ACHN (cell line): ENCODE measurements at places on chromosomes 16 and 17.

DNA sequence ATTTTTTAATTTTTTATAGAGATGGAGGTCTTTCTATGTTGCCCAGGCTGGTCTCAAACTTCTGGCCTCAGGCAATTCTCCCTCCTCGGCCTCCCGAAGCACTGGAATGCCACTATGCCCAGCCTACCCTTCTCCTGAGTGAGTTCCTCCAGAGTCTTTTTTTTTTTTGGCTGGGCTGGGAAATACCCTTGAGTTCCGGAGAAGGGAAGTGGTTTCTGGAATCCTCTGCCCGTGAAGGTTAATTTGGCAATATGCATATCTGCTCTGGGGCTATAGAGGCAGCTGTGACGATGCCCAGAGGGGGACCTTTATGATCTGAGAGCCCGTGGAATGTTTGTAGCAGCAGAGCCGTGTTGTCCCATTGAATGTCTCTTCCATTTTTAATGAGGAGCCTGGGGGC is 217.5 kb downstream of the RBFOX1 start:
- DNase-seq = no peak

DNA sequence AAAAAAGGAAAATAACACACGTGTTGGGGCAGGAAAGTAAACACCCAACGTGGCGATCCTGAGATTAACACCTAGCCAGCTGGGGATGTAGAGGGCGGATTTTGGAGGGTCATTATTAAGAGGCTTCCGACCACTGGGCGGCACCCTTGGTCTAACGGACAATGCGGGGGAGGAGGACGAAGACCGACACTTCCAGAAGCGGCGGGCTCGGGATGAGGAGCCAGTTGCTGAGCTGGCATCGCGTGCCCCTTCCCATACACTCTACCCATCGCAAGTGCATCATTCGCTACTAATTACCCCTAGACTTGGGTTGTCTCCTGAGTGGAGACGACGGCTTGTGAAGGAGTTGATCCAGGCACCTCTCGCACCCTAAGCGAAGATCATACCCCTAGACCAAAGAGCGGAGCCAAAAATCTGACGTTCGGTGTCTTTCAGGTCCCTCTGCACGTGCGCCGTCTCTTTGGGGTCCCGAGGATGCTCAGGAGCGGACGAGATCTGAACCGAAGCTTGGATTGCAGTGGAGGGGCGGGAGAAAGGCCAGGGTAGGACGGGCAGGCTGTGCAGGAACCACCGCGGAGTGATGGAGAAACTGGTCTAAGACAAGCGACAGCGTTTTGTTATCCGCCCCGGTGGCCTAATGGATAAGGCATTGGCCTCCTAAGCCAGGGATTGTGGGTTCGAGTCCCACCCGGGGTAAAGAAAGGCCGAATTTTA is 17.6 kb downstream of the ZNF213 start:
- peak; percentile 96 for DNase-seq

- no peak for DNase-seq
Measured at GRCh38 chr16:70407811-70408274, 31.1 kb downstream of the ST3GAL2 start.

- DNase-seq = peak; percentile 23
Measured at GRCh38 chr17:31318851-31319661, 2.4 kb downstream of the EVI2A start.

GRCh38 chr16:4002121-4002520 is 114.1 kb downstream of the ADCY9 start:
- DNase-seq = no peak

DNA sequence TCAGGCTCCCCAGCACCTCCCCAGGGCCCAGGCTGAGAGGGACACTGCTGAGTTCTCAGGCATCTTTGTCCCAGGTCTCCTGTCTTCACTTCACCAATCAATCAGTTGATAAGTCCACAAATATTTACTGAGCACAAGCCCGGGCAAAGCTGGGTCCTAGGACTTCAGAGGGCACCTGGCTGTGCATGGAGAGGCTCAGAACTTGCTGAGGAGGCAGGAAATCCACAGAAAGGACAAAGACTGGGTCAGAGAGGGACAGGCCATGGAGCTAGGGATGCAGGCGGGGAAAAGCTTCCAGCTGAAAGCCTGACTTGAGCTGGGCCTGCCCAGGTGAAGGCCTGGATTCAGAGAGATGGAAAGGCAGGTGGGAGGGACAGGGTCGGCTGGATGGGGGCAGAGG is 33.2 kb upstream of the C1QL1 start:
- DNase-seq = no peak

DNA sequence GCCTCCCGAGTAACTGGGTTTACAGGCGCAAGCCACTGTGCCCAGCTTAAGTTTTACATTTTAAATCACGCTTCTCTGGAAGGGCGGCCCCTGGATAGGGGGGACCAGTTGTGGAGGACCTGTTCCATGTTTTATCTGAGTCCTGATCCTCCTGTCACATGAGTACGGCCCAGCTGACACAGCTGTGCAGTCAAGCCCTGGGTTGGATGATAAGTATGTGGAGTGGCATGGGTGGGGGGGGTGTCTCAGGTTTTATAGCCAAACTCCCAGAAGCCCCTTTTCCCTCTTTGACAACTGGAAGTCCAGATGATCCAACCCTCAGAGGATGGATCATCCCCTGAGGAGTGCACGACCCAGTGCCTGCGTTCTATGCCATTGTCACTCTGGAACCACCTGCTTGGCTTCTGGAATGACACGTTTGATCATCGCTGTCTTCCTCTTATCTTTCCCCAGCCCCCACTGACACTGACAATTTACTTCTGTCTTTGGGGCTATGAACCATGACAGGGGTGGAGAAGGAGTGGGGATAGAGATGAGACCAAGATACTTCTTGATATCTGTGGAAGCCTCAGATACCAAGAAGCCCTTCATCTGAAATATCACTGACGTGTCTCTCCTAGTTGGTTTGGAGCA is 191.2 kb downstream of the MSI2 start:
- no peak for DNase-seq

DNA sequence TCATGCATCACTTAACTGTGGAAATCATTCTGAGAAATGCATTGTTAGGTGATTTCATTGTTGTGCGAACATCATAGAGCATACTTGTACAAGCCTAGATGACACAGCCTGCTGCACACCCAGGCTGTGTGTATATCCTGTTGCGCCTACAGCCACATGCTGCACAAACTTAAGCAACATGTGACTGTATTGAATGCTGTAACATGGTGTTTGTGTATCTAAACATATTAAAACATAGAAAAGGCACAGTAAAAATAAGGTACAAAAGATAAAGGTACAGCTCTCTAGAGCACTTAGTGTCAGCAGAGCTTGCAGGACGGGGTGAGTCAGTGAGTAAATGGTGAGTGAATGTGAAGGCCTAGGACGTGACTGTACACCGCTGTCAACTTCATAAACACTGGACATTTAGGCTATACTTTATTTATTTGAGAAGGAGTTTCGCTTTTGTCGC is 11.9 kb downstream of the FOXK2 start:
- peak; percentile 75 for DNase-seq

GRCh38 chr17:76716146-76716838 is 5.5 kb upstream of the MXRA7 start:
- no peak for DNase-seq

GRCh38 chr16:56199164-56199563 is 7.9 kb downstream of the GNAO1 start:
- DNase-seq = no peak

DNA sequence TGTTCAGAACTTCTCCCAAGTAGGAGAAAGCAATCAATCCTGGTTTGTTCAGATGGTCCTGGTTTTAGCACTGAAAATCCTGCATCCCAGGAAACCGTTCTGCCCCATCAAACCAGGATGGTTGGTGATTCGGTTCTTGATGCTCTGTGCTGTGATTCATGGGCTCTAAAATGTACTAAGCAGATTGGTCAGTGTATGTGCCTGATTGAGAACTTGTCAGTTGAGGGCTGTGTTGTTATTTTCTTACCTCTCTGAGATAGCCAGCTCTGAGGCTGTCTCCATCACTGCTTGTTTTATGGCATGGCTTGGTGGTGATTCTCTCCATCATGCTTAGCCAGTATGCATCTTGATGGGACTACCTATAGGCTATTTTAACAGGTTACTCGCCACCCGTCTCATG is 246.9 kb upstream of the RBFOX1 start:
- no peak for DNase-seq

GRCh38 chr17:82077617-82078358 is 12.2 kb upstream of the DUS1L start:
- no peak for DNase-seq

GRCh38 chr16:81008505-81008789 is 1.4 kb downstream of the CENPN start:
- DNase-seq = no peak

- DNase-seq = peak; percentile 45
Measured at GRCh38 chr16:53041320-53042051, 11.2 kb downstream of the CHD9NB start.

GRCh38 chr16:56851671-56852400 is 13.2 kb upstream of the SLC12A3 start:
- peak; percentile 48 for DNase-seq

- DNase-seq = no peak
Measured at GRCh38 chr16:70483426-70483825, 29.0 kb downstream of the FCSK start.

- peak; percentile 75 for DNase-seq
Measured at GRCh38 chr17:32350666-32351418, 885 bp downstream of the ZNF207 start.

DNA sequence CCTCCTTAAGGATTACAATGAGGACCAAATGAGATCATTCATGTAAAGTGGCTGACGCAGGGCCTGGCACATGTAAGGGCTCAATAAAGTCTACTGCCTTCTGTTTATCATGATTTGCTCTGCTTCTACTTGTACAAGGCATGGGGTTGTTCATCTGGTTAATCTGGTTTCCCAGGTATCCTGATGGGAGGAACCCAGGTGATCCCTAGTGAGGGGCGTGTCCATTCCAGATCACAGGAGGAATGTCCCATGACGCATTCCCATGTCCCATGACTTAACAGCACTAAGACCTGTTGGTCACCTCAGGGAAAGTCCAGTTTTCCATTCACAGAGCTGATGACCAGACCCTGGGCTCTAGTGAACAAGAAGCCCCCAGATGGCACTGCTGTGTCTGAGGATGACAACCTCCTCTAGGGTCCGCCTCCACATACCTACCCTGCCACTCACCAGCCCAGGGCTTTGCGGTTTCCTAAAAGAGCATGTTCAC is 11.5 kb upstream of the TPPP3 start:
- no peak for DNase-seq

DNA sequence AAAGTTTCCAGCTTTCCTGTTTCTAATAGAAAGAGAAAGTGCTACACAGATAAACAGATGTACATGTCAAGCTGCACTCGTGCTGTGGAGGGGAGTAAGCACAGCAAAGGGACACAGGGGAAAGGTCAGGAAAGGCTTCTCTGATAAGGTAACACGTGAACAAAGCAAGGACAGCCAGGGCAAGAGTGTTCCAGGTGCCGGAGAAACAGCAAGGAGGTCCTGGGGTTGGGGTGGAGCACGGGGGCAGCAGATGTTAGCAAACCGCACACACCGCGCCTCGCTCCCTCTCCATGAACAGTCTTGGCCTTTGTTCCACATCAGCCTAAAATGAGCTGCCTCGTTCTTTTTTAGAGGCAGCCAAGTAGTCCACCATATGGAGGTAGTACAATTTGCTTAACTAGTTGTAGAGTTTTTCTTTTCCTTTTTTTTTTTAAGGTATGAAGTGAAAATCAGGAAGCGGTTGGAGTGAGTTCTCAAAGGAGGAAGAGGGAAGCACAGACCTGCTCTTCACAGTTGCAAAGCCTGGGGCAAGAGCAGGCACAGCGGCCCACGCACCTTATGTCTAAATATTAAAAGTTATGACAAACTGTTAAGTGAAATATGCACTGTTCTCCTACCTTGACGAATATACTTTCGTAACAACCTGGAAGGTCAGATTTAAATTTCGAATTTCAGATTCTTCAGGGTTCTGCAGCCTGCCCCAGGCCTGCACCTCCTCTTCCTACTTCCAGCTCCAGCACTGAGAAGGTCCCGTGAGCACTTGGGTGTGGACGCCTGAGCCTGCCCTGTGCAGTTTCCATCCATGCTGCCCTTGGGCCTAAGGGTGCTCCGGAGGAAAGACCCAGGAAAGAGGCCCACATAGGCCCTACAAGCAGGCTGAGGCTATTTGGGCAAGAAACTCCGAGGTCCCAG is 41.5 kb upstream of the RPH3AL start:
- DNase-seq = no peak

DNA sequence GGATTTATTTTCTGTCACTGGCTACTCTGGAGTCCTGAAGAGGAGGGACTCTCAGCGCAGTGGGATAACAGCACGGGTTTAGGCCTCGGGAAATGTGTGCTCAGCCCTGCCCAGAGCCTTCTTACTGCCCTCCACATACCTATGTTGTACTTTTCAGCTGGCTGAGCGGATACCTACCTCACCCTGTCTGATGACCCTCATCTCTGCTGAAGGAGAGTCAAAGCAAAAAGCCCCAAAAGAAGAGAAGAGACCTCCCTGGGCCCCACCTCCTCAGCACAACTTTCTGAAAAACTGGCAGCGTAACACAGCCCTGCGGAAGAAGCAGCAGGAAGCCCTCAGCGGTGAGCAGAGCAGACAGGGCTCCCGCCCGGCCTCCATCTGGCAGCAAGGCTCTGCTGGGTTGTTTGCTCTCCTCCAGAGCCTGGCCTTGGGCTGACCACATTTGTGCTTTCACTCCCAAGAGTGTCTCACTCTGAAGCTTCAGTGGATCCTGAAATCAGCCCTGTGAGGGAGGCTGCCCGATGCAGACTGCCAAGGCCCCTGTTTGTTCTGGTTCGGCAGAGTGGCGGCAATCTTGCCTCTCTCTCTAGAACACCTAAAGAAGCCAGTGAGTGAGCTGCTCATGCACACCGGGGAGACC is 10.3 kb downstream of the MYCBPAP start:
- DNase-seq = no peak

- DNase-seq = no peak
Measured at GRCh38 chr16:49716339-49716934, 139.5 kb downstream of the ZNF423 start.

DNA sequence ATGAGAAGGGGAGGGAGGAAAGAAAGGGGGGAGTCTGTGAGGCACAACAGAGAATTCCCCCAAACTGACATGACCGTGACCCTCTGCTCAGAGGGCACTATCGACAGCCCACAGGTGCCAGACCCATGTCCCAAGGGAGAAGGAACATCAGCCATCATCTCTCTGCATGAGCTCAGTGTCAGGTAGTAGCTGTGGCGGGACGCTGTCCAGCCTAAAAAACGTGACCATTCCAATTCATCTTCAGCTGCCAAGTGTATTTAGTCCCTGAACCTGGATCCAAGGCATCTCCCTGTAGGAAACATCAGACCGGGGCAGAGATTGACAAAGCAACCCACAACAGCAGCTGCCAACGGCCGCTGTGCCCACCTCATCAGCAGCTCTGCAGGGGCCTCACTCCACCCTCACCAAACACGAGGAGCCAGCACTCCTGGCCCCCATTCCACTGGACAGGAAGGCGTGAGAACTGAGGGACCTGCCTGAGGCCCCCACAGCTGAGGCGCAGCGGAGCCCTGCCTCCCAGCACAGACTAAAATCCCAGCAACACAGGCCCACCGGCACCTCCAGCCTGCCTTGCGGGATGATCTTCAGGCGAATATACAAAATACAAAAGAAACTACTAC is 8.6 kb downstream of the TAF1C start:
- DNase-seq = no peak

GRCh38 chr17:48630925-48631692 is 5.0 kb upstream of the HOXB9 start:
- no peak for DNase-seq
